Renal pelvis (tissue), 12 donors: ENCODE measurements at places on chromosomes 4 and X.

DNA sequence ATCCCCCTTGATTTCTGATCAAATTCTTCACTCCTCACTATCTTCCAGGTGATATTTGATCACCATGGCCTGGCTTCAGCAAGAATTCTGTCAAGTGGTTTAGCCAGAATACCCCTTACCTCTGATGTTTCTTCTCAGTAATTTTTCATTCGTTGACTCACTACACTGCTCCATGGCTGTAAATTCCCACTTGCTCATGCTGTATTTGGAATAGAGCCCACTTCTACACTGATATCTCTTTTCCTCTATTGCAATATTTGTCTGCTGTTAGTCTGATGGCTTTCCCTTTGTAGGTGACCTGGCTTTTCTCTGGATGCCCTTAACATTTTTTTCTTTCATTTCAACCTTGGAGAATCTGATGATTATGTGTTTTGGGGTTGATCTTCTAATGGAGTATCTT, 73.9 kb upstream of the DIPK2B start:
- DNase-seq, result no peak

DNA sequence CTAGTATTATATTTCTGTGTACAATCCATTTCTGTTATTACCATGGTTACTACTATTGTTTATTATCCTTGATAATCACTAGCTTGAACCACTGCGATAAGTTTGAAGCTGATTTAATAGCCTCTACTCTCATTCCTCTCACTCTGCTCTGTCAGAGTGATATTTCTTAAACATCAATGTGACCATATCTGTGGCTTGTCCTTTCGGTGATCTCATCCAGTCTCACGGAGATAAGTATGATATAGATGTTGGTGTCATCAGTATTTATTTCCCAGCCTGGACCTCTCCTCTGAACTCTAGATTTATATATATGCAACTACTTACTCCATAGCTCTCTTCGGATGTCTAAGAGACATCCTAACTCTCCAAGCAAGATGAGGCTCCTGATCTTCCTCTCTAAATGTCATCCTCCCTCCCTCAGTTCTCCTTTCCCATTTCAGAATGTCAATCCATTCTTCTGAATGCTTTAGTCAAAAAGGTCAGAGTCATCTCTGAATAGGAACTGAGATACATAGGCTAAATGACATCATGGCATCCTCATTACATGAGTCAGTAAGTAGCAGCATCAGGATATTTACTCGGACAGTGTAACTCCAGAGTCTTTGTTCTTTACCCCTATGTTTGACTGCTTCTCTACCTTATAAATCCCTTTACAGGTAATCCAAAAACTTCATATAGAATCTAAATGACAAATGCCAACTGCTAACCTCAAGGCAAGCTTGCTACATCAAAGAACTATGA, 129.5 kb downstream of the PACRGL start:
- no peak for DNase-seq

- no peak for DNase-seq
Observed at GRCh38 chr4:177555007-177555574, 112.9 kb upstream of the AGA start.

- DNase-seq, result no peak
Observed at GRCh38 chrX:1295550-1295949, 26.9 kb downstream of the CSF2RA start.

DNA sequence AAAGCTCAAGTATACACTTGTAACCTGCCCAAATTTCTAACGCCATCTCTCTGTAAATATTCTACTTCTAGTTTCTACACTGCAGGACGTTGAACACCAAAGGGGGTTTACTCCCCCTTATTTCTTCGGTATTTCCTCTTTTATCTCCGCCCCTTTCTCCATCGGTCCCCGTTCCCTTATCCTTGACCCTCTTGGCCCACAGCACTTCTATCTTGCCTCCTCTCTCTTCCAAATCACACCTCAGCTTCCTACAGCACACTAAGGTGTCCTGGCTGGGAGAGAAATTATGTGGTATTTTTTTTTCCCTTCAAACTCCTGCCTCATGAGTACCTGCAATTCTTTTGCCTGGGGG, 715 bp downstream of the ZMAT1 start:
- no peak for DNase-seq

DNA sequence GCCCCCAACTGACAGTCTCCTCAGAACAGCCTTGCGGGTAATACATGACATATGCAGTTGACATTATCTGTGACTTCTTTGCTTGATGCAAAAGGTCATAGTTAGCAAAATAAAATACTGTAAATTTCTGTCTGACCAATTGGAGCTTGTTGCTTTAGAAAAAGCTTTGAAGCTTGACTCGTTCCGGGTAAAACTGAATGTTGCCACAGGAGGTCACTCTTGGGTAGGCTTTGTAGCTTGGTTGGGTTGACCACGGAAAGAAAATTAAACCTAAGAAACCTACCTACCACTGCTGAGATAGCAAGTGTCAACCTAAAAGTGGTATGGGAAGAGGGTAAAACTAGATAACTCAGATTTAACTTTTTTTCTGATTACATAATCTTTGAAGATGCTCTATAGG, 23.2 kb downstream of the PRPS2 start:
- peak; percentile 40 for DNase-seq

DNA sequence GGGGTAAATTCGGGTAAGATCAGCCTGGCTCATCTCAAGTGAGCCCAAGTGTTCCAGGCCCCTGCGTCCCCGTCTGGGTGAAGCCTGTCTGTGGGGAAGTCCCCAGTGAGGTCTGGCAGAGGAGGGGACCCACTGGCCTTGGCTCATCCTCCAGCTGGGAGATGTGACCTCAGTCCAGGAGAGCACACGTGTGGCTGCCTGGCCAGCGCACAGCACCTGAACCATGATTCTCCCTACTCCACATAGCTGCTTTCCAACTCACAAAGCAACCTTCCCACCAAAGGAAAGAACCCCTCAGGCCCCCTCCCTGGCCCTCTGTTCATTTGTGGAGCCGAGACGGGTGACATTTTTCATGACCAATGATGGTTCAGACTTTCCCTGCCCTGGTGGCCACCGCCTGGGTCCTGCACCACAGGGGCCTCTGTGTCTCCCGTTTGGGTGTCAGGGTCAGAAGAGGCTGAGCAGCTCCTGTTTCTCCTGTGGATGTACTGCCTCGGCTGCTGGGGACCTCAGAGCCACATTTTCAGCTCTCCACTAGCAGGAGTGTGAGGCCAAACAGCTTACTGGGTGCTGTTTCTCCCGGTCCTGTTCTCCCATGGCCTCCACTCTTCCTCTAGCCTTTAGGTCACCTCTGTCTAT, 111.4 kb downstream of the CPZ start:
- no peak for DNase-seq

DNA sequence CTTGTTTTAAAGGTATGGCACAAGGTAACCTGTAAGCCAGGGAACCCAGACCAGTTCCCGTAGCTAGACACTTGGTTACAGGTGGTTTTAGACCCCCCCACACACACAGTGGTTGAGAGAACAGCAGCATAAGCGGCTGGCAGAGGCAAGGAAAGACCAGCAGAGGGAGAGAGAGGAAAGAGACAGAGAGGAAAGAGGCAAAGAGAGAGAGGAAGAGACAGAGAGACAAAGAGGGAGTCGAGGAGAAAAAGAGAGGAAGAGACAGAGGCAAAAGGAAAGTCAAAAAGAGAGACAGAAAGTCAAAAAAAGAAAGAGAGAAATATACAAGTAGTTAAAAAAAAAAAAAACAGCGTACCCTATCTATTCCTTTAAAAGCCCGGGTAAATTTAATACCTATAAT, 19.5 kb upstream of the PCSK1N start:
- DNase-seq, result no peak

GRCh38 chr4:138305050-138305449, 62.9 kb upstream of the SLC7A11 start:
- DNase-seq, result no peak

DNA sequence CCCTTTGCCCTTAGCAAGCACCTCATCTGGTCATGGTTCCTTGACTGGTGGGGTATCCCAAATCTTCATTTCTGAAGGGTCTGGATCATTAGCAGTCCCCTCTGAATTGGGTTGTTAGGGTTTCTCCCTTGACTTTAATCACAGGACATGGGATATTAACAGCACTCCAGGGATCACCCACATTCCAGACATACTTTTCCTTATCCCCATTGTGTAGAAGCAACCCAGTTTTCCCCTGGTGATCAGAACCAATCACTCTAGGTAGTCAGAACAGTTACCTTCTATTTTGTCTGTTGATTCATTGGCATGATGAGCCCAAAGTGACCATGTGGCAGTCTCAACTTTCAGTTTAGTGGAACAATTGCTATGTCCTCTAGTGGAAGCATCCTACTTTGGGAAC, 29.1 kb upstream of the GRSF1 start:
- no peak for DNase-seq

GRCh38 chrX:117636826-117637225, 479.8 kb downstream of the KLHL13 start:
- DNase-seq, result no peak
